ENCODE measurements at places on chromosomes 16 and 17.

- no peak for DNase-seq
Observed at GRCh38 chr17:55576996-55577586, 65.8 kb upstream of the SMIM36 start.

DNA sequence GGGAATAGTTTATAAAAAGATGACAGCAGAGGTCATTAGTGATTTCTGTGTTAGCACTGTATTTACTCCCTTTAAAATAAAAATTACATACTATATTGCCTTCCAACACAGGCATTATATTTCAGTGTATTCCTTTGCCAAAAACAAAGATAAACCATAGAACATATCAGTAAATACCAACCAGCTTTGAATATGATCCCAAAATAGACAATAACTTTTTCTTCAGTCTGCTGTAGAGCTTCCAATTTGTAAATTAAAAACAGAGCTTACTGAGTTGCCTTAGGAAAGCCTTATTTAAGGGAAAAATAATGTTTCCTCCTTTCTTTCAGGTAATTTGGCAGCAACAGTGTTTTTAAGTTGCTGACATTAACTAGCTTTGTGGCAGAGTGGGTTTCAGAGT is 352.1 kb upstream of the TBX2 start:
- no peak for DNase-seq

GRCh38 chr17:2978991-2979390 is 84.4 kb downstream of the OR1D5 start:
- no peak for DNase-seq

- DNase-seq = no peak
Observed at GRCh38 chr16:914440-914839, 56.3 kb downstream of the LMF1 start.

GRCh38 chr16:5442054-5442453 is 344.5 kb upstream of the EEF2KMT start:
- DNase-seq = no peak

GRCh38 chr17:17540278-17540906 is 44.2 kb upstream of the RASD1 start:
- DNase-seq = no peak

DNA sequence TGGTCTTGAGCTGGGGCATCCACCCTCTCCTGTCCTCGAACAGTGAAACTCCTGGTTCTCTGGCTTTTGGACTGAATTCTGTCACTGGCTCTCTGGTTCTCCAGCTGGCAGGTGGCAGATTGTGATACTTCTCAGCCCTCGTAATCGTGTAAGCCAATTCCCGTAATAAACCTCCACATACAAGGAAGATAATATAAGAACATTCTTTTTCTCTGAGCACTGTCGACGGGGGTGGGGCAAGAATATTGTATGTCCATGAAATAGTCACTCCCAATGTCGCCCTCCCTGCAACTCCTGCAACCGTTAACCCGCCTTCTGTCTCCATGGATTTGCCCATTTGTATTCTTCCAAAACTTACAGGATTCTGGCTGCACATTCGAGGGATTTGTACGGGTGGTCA is 39.2 kb upstream of the RPH3AL start:
- DNase-seq = no peak

- DNase-seq = no peak
Observed at GRCh38 chr17:40373324-40373723, 8.8 kb upstream of the GJD3 start.

DNA sequence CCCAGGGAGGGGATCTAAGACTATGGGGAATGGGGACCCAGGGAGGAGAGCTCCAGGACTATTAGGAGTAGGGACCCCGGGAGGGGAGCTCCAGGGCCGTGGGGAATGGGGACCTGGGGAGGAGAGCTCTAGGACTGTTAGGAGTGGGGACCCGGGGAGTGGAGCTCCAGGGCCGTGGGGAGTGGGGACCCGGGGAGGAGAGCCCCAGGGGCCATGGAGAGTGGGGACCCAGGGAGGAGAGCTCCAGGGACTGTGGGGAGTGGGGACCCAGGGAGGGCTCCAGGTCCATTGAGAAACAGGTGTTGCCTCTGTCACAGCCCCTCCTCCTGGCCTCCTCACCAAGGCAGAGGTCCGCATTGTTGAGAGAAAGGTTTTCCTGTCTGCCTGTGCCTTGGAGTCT is 16.0 kb downstream of the MPRIP start:
- DNase-seq = no peak

DNA sequence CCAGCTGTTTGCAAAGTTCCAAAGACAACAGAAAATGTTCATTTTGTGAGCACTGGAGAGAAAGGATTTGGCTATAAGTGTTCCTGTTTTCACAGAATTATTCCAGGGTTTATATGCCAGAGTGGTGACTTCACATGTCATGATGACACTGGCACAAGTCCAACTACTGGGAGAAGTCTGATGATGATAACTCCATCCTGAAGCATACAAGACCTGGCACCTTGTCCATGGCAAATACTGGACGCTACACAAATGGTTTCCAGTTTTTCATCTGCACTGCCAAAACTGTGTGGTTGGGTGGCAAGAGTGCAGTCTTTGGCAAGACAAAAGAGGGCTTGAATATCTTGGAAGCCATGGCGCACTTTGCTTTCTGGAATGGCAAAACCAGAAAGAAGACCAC is 385.0 kb downstream of the CDH11 start:
- DNase-seq = no peak

- DNase-seq = no peak
Observed at GRCh38 chr17:6599364-6599763, 41.1 kb downstream of the KIAA0753 start.

GRCh38 chr17:13749891-13750235 is 148.1 kb upstream of the HS3ST3A1 start:
- DNase-seq = no peak

DNA sequence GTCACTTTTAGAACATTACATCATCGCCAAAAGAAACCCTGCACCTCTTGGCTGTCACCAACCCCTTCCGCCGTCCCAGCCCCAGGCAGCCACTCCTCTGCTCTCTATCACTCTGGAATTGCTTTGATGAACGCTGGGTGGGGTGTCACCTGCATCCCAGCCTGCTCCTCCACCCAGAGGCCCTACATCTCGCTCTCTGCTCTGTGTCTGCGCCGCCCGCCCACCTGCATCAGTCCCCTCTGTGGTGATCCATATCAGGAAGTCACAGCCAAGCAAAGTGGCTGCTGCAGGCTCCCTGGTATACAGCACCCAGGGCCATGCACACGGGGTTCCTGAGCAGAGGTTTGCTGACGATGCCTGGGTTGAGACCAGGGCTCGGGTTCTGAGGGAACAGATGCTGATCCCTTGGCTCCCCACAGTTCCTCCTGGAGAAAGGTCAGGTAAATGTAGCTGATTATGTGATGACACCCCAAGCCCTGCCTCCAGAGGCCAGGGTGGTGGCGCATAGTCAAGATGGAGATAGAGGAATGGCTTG is 30.8 kb downstream of the MPRIP start:
- DNase-seq = no peak

GRCh38 chr17:57396511-57396921 is 140.2 kb downstream of the MSI2 start:
- no peak for DNase-seq

- DNase-seq = no peak
Observed at GRCh38 chr17:56136301-56136700, 17.0 kb upstream of the ANKFN1 start.

- peak; percentile 54 for DNase-seq
Observed at GRCh38 chr17:45098869-45099616, 33.3 kb downstream of the PLCD3 start.

- DNase-seq = no peak
Observed at GRCh38 chr16:17098685-17099084, 372.1 kb downstream of the XYLT1 start.

GRCh38 chr16:75854152-75854551 is 127.9 kb upstream of the CPHXL start:
- DNase-seq = no peak

DNA sequence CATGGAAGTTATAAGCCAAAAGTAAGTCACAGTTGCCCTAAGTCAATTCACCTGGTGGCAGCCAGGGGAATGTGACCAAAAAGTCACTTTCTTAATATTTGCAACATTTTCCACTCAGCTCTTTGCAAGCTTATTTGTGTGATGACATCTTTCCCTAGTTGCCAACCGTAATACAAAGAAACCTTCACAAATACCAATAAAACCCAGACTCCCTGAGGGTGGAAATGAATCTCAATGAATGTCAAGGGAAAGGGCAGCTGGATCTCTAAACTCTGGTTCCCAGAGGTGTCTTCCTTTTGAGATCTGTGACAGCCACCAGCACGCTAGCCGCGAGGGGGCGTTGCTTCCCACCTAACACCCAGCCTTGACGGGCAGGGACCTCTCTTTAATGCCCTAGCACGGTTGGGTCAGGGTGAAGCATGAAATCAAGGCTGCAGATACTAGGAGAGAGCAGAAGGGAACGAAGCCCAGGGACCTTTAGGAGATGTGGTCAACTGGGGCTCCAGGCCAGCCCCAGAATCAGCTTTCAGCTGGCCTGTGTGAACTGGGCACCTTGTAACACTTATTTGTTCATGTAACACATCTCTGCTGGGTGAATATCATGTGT is 82.2 kb downstream of the CMC2 start:
- DNase-seq = no peak

- DNase-seq = no peak
Observed at GRCh38 chr17:73388578-73388905, 76.7 kb upstream of the CDC42EP4 start.

DNA sequence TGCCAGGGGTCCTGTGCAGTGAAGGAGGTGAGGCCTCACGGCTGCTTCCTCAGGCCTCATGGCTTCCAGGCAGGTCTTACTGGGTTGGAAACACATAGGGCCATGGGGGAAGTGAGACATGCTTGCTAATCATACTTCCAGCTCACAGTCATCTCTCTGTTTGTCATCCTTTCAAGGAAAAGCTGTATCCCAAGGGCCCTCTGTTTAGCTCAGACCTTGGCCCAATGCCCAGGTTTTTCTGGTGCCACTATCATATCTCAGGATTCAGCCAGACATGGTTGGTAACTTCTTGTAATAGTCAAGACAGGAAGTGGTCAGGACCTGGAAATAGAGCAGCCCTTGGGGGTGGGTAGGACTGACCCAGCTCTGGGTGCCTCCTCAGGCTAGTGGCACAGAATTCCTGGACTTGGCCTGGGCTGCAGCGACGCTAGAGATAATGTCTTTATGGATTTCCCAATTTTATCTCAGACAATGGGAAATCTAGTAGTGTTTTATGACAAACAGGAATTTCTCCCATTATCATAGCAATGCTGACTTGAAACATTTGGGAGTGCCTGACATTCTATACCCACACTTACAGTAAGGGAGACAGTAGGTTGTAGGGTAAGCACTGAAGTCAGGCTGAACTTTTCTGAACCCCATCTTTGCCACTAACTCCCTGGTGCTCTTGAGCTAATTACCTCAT is 13.5 kb upstream of the ITGB3 start:
- no peak for DNase-seq

DNA sequence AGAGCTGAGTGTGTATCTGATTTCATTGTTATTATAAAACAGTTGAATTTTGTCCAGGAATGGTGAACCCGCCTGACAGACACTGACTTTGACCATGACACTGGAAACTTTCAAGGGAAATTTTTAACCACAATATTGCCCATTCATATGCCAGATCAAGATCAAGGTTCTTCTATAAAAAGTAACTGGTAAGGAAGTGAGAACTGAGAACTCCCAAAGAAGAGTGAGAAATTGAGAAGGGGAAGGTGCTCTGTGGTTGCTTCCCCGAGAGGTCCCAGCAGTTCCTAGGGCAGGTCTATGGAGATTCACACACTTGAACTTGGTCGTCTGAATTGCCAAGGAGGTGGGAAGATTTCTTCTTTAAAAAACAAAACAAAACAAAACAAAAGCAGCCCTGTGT is 27.3 kb downstream of the SLC6A4 start:
- no peak for DNase-seq

DNA sequence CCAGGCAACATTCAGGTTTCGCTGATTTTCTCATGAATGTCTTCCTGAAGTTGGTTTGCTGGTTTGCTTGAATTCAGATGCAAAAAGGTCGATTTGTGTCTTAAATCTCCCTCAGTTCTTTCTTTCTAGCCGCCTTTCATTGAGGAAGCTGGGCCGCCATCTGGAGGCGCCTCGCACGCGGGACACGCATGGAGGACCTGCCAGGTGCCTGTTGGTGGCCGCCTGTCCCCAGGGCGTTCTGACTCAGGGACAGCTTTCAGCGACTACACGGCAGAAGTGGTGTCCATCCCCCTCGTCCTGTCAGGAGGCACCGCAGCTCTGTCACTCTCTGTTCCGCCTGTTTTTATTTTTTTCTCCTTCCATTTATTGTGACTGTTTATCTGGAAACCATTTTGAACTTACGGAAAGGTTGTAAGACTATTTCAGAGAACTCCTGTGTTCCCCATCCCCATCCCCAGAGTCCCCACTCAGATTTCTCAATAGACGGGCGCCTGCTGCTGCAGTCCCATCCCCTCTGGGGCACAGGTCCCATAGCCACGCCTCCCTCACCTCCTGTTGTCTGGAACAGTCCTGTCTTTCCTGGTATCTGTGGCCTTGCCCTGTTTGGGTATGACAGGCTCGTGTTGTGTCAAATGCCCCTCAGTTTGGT is 33.2 kb downstream of the COX4I1 start:
- DNase-seq = no peak

- DNase-seq = peak; percentile 53
Observed at GRCh38 chr17:38867179-38867967, 2.5 kb upstream of the LASP1 start.

DNA sequence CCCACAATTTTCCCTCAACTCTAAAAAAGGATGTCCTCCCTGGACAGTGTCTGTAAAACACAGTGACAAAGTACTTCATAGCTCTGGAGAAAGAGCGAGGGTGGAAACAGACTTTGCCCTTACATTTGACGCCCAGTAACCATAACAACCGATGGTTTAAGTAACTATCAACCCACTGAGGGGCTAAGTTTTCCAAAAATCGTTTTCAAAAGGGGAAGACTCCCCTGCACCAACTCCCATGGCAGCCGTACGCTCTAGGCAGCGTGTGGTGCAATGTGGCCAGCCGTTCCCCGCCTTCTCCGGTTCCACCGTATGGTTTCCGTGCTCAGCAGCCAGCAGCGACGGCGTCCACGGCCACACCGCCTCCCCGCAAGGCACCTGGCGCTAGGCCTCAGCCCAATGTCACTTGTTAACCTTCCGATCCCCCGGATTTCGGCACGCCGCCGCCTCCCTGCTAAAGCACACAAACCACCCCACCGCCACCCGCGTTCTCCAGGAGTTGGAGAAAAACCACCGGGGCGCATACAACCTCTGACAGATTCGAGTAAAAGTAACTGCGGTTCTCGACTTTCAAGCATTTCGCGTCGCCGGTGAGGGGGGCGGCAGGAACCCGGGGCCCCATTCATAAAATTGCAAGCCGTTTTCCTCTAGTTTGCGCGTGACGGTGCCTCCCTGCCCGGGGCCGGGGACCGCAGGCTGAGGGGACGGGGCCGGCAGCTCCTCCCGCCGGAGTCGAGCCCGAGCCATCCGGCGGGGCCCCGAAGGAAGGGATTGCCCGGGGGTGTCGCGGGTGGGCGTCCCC is 661 bp downstream of the TEX2 start:
- peak; percentile 64 for DNase-seq

GRCh38 chr16:22189473-22190080 is 16.5 kb upstream of the EEF2K start:
- DNase-seq = peak; percentile 23

DNA sequence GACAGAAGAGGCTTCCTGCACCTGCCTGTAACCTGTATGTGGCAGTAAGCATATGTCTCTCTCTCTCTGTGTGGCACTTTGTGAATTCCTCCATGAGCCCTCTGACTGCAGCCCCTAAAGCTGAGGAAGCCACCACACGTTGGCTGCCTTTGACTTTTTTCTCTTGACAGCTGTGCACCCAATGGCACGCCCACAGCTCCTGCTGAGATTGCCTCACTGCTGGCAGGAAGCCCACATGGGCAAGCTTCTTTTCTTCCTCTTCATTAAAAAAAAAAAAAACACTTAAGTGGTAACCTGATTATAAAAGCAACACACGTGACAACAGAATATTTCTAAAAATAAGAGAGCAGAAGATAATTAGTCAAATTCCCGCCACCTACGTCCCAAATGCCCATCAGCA is 34.0 kb upstream of the PIRT start:
- no peak for DNase-seq

Data from T-helper 1 cell (primary cell).